ENCODE measurements at places on chromosomes 6 and 20. TPM values are rescaled to one million over a fixed set of nuclear protein-coding genes. Genes with fewer than 3 reads are reported as not detected.

DNA sequence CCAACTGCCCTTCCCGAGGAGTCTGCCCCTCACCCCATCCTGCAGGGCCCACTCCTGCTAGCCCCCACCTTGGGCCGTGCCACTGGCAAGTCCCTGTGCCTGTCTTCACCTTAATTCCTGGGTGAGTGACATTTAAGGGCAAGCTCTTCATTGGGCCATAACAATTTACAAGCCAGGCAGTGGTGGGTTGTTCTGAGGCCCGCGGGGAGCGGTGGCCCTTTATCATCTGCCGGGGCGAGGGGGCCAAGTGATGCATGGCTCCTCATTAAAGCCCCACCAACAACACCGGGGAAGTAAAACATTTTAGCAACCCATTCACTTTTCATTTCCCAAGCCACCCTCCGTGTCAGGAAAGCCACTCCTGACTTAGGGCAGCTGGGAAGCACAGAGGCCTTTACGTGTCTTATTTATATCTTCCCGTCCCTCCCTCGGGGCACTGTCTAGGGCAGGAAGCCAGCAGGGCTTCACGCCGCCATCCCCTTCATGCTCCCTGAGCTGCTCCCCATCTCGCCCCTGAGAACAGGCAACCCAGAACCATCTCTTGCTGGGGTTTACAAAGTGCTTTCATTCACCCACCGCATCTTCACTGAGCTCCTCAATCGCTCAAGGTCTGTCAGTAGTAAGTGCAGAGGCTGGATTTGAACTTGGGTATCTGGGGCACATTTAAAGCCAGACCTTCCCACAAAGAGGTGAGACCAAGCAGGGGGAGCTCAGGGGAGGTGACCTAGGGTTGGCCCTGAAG is 55.5 kb upstream of the CCDC167 start:
- DNase-seq: no peak

DNA sequence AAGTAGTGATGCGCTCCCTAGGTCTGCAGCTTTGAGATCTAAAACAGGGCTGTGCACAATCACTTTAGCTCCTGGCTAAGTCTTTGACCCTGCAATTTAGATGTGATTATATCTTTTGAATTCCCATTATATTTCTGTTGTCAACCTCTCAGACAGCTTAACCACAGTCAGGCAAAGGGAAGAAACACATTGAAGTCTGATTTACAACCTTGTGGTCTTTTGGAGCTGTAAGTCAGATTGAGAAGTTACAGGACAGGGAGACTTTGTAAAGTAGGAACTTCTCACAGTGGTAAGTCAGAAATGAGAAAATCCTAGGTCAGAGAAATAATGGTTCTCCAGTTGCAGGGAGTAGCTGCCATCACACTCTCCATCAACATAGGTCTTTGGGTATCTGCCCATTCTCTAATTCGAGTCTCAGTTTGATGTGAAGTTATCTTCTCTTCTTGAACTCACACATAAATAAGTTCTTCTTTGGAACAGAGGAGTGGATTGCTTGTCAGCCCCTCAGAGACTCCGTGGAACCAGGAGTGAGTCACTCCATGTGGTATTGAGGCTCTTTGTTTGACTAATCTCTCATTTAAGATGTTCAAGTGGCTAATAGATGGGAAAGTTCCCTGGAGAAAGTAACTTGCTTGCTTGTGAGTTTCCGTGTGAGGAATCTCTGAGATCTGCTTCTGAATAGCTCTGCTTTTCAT is 35.0 kb upstream of the SGK1 start:
- DNase-seq: no peak

- no peak for DNase-seq
Measured at GRCh38 chr6:105164418-105164817, 15.4 kb downstream of the POPDC3 start.

GRCh38 chr6:25652007-25652515 is at the start of gene SCGN:
TSS of gene SCGN (plus strand) at chr6:25652215. CDS start at chr6:25652404, 189 bp downstream.
- DNase-seq: no peak

DNA sequence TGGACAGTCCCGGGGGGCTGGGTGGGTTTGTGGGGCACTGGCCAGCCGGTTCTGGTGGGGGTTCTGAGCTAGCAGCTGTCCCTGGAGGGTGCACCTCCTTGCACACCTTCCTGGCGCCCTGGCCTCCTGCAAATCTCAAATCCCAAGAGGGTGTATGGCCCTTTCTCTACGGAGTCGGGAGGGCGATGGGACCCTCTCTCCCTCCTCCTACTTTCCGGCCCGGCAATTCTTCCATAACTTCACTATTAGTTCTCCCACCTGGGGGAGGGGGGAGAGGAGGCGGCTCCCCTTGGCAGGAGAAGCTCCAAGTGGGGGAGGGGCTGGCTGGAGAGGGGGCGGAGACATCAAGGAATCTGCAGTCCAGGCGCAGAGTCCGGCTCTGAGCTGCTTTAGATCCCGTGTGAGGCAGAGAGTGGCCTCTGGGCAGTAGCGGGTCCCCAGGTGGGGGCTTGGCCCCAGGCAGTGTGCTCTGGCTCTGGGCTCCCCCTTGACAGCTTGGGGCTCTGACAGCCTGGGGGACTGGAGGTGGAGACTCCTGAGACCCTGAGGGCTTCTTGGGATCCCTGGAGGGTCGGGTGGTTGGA is 1.4 kb upstream of the LAMA5 start:
- no peak for DNase-seq

KCNG1 gene
- total RNA-seq: not detected

CHRNA4 gene
- not detected for total RNA-seq

FILIP1 gene
- not detected for total RNA-seq
